A549 treated with AZD2906 at 1 μM for 4 hours (cell line): ENCODE measurements at places on chromosomes 16 and 17. TPM values are rescaled to one million over a fixed set of nuclear protein-coding genes. Genes with fewer than 3 reads are reported as not detected.

Gene UNKL
- total RNA-seq = 14.9 to 25.3 TPM (median 24.1 TPM) in 5 replicates

Gene NPTX1
- 119 to 187 TPM (median 161 TPM) in 5 replicates for total RNA-seq

Gene SLC22A31
- 1.0 to 1.7 TPM (median 1.6 TPM) in 5 replicates for total RNA-seq

Gene ZSCAN10
- total RNA-seq = 0.03 to 0.05 TPM in 2 of 5 replicates, not detected in the others

Gene PRR15L
- total RNA-seq = 3.1 to 3.9 TPM (median 3.5 TPM) in 5 replicates

Gene ABCA3
- total RNA-seq = 17.3 to 21.9 TPM (median 20.6 TPM) in 5 replicates

Gene IL34
- 0.26 to 0.63 TPM (median 0.52 TPM) in 5 replicates for total RNA-seq

Gene MYO1C
- total RNA-seq = 120 to 141 TPM (median 131 TPM) in 5 replicates

Gene ABAT
- total RNA-seq = 0.22 to 0.38 TPM (median 0.28 TPM) in 5 replicates

Gene PARN
- 35.1 to 57.9 TPM (median 36.2 TPM) in 5 replicates for total RNA-seq

Gene CDH1
- 3.8 to 4.6 TPM (median 4.2 TPM) in 5 replicates for total RNA-seq

Gene ITGA2B
- 1.0 to 1.5 TPM (median 1.3 TPM) in 5 replicates for total RNA-seq

Gene CTRL
- 1.2 to 1.9 TPM (median 1.5 TPM) in 5 replicates for total RNA-seq

Gene ANKRD13B
- total RNA-seq = 20.7 to 30.7 TPM (median 26.2 TPM) in 5 replicates

Gene SHPK
- 13.7 to 16.9 TPM (median 15.1 TPM) in 5 replicates for total RNA-seq

Gene DNASE1L2
- total RNA-seq = 0.60 to 1.7 TPM (median 1.3 TPM) in 5 replicates

Gene LRRC46
- 2.7 to 3.7 TPM (median 3.2 TPM) in 5 replicates for total RNA-seq

Gene SLC12A3
- total RNA-seq = 0.02 to 0.06 TPM in 2 of 5 replicates, not detected in the others
